Dermis microvascular lymphatic vessel endothelial cell (primary cell): ENCODE measurements at places on chromosomes 2 and 18. TPM values are rescaled to one million over a fixed set of nuclear protein-coding genes. Genes with fewer than 3 reads are reported as not detected.

Gene GKN2
- not detected in 2 replicates for total RNA-seq

Gene DHRS9
- not detected in 2 replicates for total RNA-seq

Gene CD8A
- total RNA-seq, result under 0.01 TPM in 2 replicates

Gene GPR45
- not detected in 2 replicates for total RNA-seq

Gene RAD51AP2
- total RNA-seq, result not detected in 2 replicates

Gene ANTXR1
- total RNA-seq, result under 0.01 TPM in 2 replicates
